ENCODE measurements at places on chromosomes 6 and 20. TPM values are rescaled to one million over a fixed set of nuclear protein-coding genes. Genes with fewer than 3 reads are reported as not detected.

The KCNQ5 gene
- 0.52 TPM for total RNA-seq

The SGK2 gene
- 1.0 TPM for total RNA-seq

The ULBP2 gene
- not detected for total RNA-seq

The IL20RA gene
- 9.9 TPM for total RNA-seq

The RTF2 gene
- 68.4 TPM for total RNA-seq

The HLA-DOB gene
- total RNA-seq = not detected

The BPIFB1 gene
- total RNA-seq = not detected
